ENCODE measurements at places on chromosomes 12 and 14.

- DNase-seq: no peak
These were observed 219.7 kb upstream of the TMPO start for GRCh38 chr12:98295681-98296080.

DNA sequence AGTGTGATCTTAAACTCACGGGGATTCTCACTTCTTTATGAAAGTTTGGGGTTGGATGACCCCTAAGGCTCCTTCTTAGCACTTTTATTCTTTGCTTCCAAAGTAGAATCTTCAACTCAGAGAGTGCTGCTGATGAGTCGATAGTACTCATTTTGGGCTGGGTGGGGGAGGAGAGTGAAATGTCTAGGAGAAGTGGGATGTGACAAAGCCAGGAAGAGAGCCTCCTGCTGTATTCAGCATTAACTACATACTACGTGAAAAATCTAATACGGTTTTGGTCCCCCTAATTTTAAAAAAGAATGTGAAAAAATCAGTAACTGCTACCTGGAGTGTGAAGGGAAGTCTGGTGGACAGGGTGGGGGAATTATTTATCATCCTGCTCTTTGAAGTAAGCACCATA lies 148.3 kb downstream of the SAMD4A start:
- no peak for DNase-seq

- DNase-seq: peak; percentile 80
These were observed 240.3 kb downstream of the EMP1 start for GRCh38 chr12:13436696-13437391.

GRCh38 chr12:47817272-47818006 lies 2.3 kb downstream of the HDAC7 start:
- DNase-seq: no peak

DNA sequence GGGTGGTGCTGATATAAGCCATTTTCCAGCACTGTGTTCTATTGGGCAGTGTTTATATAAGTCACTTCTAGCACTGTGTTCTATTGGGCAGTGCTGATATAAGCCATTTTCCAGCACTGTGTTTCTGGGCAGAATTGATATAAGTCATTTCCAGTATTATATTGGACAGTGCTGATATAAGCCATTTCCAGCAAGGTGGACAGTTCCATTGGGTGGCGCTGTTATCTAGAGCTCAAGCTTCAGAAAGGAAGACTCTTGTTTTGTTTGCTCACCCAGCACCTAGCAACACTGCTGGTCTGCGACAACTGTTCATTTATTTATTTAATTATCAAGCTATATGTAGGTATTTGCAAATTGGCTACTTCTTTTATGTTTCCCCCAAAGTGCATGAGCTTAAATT lies 690.3 kb downstream of the AACS start:
- DNase-seq: peak; percentile 5

DNA sequence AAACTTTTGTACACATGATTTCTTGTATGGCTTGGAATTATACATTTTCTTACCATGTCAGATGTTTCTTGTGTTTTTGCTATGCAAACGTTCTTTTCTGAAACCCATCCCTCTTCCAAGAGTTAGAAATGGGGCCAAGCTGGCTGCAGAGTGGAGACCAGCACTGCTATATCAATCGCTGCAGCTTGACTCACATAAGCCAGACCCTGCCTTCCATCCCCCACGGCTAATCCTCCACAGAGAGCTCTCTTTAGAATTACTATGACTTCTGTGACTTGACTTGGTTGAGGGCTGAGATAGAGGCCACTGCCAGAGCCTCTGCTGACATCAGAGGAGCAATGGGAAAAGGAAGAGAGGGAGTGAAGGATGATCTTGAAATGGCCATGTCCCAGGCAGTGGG lies 147.9 kb downstream of the DACT1 start:
- DNase-seq: no peak

DNA sequence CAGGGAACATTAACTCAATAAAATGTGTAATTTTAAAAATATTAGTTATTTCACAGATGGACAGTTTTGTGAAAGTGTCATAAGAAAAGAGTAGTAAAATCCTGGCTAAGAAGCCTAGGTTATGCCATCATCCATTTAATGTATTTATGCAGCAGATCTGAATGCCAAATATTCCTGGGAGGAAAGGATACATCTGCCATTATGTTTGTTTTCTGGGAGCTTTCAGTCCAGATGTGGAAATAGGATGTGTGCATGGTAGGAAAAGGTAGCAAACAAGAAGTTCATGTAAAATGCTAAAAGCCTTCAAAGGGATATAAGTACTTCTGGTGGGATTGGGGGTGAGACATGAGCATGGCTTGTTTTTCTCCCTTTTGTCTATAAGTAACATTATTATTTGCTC lies 27.0 kb upstream of the CLEC14A start:
- no peak for DNase-seq

DNA sequence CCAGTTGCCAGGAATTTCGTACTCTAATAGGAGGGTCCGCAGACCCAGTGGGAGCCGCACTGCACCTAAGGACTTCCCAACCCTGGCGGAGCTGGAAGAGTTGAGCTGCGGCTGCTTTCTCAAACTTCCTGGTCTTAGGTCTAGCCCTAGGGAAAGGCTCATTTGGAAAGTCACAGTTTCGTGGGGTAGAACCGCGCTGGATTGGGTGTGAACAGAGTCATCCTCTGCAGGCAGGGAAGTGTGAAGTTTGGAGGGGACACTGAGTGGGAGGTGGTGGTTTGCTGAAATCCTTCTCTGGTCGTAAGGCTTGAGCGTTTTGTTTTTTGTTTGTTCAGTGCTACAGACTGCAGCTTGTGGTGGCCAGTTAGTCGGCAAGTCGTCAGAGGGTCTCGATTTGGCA lies 18.8 kb downstream of the PRKAB1 start:
- DNase-seq: no peak

DNA sequence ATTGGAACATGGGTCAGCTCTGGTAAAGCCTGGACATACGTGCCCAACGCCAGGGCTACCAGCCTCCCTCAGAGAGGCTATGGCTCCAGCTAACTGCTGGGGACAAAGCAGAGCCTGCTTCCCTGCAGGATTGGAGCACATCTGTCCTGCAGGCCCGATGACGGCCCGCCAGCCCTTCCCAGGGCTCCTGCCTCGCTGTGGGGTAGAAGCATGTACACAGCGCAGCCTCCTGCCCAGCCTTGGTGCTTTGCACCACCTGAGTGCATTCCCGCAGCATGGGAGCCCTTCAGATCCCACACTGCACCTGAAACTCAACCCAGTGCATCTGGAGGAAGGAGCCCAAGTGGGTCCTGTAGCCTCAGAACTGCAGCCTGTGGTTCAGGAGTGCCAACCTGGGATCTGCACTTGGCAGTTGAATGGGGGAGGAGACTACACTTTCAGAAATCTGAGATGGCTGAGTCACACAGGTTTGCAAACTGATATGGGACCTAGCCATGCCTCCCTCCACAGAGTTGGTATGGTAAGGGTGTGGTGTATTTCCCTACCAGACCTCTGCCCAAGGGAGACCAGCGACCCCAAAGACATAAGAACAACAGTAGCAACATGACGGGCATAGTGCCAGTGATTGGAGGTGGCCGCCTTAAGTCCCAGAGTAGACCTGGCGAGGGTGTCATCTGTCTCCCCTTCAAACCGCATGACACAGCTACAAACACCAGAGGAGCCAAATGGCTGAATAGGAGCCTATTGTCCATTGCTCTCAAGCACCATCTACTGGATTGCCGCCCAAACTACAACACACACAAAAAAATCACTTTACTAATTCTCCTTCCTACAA lies 273.9 kb upstream of the MIS18BP1 start:
- DNase-seq: peak; percentile 62

GRCh38 chr14:79413734-79414428 lies 797.4 kb downstream of the DIO2 start:
- DNase-seq: no peak

DNA sequence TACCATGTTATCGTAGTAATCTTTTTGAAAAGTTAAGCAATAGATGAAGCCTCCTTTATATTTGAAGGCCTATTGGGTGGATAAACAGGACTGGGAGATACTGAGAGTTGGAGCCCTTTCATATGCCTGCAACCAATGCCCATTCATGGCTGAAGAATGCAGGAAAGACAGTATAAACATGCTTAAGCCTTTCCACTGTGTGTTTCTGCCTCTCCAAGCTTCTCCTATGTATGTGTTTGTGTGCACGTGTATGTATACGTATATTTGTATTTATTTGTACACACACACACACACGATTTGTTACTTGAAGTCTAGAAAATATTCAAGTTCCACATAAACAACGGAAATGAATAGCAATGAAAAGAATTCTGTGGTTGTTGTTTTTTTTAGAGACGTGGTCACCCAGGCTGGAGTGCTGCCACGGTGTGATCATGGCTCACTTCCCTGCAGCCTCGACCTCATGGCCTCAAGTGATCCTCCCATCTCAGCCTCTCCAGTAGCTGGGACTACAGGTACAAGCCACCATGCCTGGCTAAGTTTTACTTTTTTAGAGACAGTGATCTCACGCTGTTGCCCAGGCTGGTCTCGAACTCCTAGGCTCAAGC lies 1453.5 kb downstream of the AACS start:
- DNase-seq: no peak

DNA sequence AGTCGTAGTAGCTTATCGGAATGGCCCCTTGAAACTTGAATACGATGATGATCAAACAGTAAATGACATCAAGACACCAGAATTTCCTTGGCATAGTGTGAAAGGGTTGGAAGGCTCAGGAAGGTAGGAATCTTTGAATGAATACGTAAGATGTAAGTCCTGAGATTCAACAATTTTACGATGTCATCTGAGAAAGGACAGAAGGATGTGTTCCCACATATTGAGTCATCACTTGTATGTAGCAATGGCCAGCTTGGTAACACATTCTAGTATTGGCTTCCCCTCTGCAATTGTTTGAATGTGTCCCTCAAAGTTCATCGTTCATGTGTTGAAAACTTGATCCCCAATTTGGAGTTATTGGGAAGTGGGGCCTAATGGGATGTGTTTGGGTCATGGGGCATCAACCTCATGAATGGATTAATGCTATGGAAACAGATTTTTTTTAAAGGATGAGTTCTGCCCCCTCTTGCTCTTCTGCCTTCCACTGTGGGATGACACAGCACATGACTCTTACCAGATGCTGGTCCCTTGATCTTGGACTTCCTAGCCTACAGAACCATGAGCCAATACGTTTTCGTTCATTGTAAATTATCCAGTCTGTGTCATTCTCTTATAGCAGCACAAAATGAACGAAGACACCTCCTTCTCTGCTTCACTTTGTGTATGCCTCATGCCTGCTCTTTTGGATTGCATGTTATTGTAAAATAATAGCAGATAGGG lies 284.6 kb downstream of the BCAT1 start:
- DNase-seq: peak; percentile 32

Measured in NB4 (cell line).